ENCODE measurements at places on chromosomes 6 and 20. TPM values are rescaled to one million over a fixed set of nuclear protein-coding genes. Genes with fewer than 3 reads are reported as not detected.

- peak; percentile 80 for DNase-seq
Measured at GRCh38 chr6:44431118-44431725, 43.7 kb downstream of the CDC5L start.

- no peak for DNase-seq
Measured at GRCh38 chr6:123668063-123668462, 31.3 kb upstream of the TRDN start.

DNA sequence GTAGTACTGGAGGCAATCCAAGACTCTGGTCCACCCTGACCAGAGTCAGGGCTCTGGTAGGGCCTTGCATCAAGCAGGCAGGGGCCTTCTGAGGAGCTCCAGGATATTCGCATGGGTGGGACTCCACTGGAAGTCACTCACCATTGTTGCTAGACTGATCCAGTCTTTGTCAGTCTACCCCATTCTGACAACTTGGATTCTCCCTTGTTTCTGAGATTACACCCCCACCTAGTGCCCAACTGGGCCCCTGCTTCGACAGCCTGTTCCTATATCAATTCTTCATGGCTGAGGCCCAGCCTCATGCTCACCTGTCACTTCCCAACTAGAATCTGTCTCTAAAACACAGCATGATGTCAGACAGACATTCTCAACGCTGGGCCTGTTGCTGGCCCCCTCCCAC lies 5.2 kb downstream of the SLC35D3 start:
- no peak for DNase-seq

- DNase-seq = no peak
Measured at GRCh38 chr6:37731888-37732287, 34.2 kb upstream of the MDGA1 start.

ANKEF1 gene
- 0.22 TPM for total RNA-seq

- DNase-seq = peak; percentile 56
Measured at GRCh38 chr6:135145063-135145800, 35.9 kb upstream of the MYB start.

GRCh38 chr6:66986940-66987339 lies 1279.9 kb upstream of the EYS start:
- no peak for DNase-seq

TRIM31 gene
- not detected for total RNA-seq

TCF15 gene
- not detected for total RNA-seq

- peak; percentile 88 for DNase-seq
Measured at GRCh38 chr20:1894951-1895673, at the start of gene SIRPA. TSS of gene SIRPA (plus strand) at chr20:1895407. CDS start at chr20:1895448, 41 bp downstream.

DNA sequence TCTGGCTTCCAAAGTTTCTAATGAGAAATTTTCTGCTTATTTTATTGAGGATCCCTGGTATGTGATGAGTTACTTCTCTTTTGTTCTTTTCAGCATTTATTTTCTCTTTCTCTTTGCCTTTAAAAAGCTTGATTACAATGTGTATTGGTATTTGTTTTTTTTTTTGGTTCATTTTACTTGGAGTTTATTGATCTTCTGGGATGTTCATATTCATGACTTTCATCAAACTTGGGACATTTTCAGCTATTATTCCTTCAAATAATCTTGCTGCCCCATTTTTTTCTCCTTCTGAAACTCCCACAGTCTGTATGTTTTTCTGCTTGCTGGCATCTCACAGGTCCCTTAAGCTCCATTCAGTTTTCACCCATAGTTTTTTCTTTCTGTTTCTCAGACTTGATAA lies 102.4 kb downstream of the PRDM13 start:
- no peak for DNase-seq

DNA sequence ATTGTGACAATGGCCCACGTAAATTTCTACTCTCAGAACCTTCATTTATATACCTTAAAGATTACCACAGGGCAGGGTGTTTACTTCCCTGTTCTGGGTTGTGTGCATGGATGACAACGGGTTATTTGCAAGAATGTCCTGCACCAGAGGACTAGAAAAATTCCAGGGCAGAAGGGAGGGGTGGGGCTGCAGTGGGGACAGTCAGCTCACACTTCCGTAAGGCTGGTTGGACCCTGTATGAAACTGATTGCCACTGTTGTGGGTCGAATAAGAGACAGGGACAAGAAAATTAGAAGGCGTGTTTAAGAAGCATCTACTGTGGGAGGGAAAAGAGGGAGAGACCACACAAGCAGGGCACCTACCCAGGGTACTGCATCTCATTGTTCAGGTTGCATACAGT lies 96.5 kb downstream of the SNAP25 start:
- no peak for DNase-seq

Data from GM23248 (cell line).